ENCODE measurements at places on chromosomes 2 and 18.

DNA sequence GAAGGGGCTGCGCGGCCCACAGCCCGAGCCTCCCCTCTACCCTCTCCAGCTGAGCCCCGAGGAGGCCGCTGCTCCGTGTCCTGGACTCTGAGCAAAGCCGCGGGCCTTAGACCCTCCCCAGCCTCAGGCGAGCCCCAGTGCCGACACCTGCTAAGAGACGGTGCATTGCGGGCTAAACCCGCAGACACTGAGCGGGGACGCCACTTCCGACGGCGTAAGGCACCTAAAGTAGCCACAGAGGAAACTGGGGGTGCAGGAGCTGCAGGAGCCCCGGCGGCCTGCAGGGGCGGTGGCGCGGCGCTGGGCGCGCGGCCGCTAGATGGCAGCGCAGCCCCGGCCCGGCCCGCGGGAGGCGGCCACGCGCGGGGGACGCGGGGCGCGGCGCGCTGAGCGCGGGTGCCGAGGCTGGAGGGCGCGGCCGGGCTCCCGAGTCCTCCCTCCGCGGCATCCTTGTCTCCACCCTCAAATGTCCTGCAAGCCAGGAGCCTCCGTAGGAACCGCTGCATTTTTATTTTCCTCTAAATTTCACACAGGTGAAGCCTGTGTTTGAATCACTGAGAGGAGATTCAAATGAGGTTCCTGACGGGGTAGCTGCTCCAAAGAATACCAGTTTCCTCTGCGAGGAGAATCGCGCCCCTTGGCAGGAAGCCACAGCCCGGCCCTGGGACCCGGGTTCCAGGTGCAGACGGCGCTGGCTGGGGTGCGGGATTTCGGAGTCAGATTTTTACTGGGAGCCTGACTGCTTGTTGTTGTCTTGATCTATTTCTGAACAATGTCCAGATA, 650.5 kb downstream of the GALR1 start:
- peak; percentile 46 for DNase-seq

GRCh38 chr18:74724186-74724585, 126.5 kb downstream of the ZNF407 start:
- no peak for DNase-seq

GRCh38 chr2:122660786-122661634, 905.6 kb downstream of the TSN start:
- DNase-seq = no peak

DNA sequence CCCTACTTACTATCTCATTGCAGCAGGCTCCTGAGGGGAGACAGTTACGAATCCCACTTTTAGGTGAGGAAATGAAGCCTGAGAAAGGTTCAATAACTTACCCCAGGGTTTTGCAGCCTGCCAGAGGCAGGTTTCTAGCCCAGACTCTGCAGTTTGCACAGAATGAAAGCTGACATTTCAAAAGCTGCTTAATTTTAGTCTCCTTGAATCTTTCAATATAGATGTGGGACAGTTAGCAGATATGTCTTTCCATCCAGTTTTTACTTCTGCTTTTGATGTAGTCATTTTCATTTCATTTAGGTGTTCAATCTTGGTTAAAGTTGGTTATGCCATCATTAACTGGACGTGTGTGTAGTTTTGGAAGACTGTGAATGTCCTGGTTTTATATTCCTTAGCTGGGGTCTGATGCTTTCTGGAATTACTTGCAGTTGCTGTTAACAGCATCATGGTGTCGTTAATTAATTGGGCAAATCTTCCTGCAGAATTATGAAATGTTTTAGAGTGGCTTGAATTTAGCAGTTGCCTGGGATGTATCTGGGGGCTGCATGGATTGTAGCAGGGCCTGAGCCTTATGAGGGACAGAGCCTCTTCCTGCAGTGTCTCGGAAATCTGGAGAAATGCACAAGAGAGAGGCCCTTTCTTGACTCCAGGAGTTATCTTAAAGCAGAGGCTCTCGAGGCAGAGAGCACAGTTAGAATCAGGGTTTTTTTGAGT, 100.8 kb downstream of the ZNF532 start:
- DNase-seq = no peak

GRCh38 chr2:54409752-54410151, 46.4 kb upstream of the SPTBN1 start:
- no peak for DNase-seq

GRCh38 chr18:22899421-22899820, 33.7 kb upstream of the RBBP8 start:
- DNase-seq = no peak

DNA sequence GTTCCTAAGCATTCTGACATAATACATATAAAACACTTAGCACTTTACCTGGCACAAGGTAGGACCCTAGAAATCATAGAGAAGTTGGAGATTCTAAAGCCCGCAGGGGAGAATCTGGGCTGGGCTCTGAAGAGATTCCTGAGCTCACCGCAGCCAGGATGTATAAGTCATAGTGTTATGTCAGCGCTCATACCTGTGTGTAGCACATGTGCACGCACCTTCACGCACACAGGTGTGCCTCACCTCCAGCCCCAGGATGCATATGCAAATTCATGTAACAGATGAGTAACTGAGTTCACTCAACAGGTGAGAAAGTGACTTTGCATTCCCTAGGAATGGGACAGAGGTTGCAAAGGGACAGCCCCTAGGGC, 7.9 kb upstream of the SDC1 start:
- no peak for DNase-seq

GRCh38 chr2:142725386-142725785, 152.1 kb upstream of the KYNU start:
- DNase-seq = no peak

DNA sequence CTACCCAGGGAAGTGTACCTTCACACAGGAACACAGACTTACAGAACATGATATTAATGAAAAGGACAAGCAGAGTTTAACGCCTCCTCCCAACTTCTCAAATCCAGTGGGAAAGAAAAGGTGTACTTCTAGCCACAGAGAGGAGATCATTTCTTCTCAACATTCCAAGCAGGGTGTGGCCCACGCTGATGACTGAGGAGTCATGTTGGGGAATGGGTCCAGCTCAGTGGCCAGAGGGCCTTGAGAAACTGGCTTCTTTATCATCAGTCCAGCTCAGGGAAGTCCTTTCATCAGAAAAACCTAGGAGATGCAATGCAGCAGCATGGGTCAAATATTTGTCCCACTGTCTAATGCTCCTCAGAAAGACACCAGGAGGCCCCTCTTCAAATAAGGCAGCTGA, 63.0 kb downstream of the RBM43 start:
- no peak for DNase-seq

GRCh38 chr2:162196638-162197037, 44.6 kb upstream of the GCG start:
- DNase-seq = no peak

GRCh38 chr2:228503731-228504130, 322.2 kb upstream of the SPHKAP start:
- no peak for DNase-seq

- no peak for DNase-seq
Observed at GRCh38 chr2:216880509-216881184, 20.8 kb upstream of the TNP1 start.

- DNase-seq = no peak
Observed at GRCh38 chr2:72848436-72849137, 22.8 kb upstream of the EXOC6B start.

DNA sequence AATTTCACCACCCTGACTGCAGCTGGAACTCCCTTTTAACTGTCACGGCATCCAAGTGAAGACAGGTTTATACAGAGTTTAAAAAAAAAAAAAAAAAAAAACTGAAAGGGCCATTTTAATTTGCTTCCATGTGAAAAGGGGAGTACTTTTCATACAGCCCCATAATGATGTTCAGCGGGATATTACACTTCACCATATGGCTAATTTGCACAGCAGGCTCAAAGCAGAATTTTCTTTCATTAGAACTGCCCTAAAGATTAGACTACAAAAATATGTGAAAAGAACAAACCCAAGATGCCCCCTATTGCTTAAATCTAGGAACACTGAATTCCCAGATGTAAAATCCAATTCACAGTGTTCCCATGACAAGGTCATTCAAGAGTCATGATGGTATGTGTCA, 301.8 kb downstream of the EXOC6B start:
- DNase-seq = no peak

DNA sequence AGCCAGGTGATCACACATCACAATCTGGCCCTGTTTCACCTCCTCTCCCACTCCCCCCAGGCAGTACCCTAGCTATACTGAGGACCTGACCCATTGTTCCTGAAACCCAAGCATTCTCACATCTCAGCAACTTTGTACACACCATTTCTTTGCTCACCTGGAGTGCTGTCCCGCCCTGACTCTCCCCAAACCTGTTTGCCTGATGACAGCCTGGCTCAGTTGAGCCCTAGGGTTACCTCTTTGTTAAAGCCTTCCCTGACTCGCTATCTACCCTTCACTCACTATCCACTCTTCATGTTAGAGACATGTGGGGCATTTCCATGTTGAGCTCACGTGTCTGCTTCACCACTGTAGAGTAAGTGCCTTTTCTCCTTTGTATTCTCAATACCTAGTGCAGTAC, 49.1 kb downstream of the GREB1L start:
- DNase-seq = no peak

- DNase-seq = no peak
Observed at GRCh38 chr18:31438402-31438801, 9.1 kb upstream of the DSG3 start.

DNA sequence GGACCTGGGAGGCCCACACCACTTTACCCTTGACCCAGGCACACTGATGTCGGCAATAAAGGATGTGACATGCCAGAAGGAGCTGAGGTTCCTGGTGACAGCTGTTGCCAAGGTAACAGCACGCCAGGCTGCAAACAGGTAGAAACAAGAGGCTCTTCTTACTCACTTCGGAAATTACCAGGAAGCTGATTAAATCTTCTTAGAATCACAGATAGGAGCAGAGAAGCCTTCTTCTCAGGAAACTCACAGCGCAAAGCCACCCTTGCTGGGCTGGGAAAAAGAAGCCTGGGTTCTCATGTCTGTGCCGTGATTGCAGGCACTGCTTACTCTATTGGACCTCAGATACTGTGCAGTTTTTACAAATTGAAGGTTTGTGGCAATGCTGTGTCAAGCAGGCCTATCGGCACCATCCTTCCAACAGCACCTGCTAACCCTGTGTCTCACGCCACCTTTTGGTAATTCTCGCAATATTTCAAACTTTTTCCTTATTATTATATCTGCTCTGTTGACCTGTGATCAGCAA, 61.0 kb upstream of the TAF1B start:
- DNase-seq = peak; percentile 84

DNA sequence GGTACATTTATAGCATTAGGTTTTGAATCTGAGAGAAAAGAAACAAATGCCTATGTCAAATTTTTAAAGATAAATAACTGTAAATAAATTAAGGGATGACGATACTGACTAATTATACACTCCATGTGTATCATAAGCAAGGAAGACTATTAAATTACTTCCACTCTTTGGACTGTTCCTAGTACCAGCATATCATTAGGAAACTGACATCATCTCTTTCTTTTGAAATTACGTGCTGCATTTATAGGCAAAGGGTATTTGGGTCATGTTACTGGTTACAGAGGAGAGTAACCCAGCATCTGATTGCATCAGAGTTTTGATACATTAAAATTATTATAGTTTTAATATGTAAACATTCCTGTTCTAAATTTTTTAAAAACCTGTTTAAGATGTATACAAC, 309.7 kb downstream of the XIRP2 start:
- DNase-seq = no peak

DNA sequence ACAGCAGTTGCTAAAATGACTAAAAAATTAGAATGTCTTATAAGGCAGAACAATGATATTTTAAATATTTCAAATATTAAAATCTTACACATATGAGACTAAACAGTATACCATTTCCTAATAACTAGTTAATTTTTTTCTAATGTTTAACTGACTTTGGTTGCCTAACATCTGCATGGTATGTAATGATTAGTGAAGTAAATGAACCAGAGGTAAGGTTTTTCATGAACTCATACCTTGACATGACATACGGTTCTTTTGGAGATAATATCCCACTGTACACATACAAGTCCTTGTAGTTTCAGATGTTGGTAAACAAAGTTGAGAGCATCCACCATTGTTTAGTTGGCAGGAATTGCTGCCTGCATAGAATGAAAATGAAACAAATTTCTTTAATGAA, 1360.2 kb downstream of the LRP1B start:
- no peak for DNase-seq

- DNase-seq = no peak
Observed at GRCh38 chr18:12086249-12086648, 7.4 kb upstream of the ANKRD62 start.

GRCh38 chr2:125857971-125858794, 797.8 kb upstream of the GYPC start:
- DNase-seq = no peak

DNA sequence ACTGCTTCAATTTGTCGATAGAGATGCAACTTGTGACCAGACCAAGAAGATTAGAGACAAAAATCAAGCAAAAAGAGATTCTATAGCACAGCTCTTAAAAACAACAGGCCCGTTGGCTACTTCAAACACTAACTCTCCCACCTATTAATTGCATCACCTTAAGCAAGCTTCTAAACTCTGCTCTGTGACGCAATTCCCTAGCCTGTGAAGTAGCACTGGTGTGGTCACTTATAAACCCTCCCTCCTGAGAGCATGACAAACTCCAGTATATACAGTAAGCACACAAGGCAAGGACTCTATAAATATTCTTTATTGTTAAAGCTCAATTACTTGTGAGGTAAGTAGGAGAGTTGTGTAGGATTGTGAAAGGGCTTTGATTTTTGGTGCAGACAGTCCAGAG, 72.3 kb downstream of the CMPK2 start:
- no peak for DNase-seq

- no peak for DNase-seq
Observed at GRCh38 chr2:46198164-46198883, 98.9 kb upstream of the EPAS1 start.

GRCh38 chr2:16373341-16373740, 292.3 kb downstream of the CYRIA start:
- DNase-seq = no peak

DNA sequence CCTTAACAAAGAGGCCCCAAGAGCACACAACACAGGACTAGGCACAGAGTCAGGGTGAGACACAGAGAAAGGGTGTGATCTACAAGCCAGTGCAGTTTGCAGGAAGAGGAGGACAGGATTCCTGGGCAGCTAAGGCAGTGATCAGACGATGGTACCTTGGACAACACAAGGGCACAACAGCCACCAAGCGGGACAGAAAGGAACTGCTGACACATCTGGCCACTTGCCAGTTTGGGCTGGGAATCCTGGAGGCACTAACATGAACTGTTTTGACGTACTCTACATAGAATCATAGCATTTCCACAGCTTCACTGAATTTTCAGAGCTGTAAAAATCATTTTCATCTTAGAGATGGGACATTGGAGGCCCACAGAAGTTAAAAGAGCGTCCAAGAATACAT, 221.5 kb upstream of the SLC35G4 start:
- no peak for DNase-seq

All from CD4-positive, alpha-beta T cell treated with Interferon gamma for 1 hour (primary cell).